Stimulated activated CD4-positive, alpha-beta T cell treated with anti-CD3 and anti-CD28 coated beads, Interleukin-2, amount 100 ng/mL, for 24 hours (primary cell): ENCODE measurements at places on chromosomes 5 and 9.

- DNase-seq: no peak
Measured at GRCh38 chr5:113047733-113048652, 71.4 kb downstream of the DCP2 start.

- DNase-seq: peak; percentile 90
Measured at GRCh38 chr5:180328296-180329137, 24.6 kb downstream of the GFPT2 start.

DNA sequence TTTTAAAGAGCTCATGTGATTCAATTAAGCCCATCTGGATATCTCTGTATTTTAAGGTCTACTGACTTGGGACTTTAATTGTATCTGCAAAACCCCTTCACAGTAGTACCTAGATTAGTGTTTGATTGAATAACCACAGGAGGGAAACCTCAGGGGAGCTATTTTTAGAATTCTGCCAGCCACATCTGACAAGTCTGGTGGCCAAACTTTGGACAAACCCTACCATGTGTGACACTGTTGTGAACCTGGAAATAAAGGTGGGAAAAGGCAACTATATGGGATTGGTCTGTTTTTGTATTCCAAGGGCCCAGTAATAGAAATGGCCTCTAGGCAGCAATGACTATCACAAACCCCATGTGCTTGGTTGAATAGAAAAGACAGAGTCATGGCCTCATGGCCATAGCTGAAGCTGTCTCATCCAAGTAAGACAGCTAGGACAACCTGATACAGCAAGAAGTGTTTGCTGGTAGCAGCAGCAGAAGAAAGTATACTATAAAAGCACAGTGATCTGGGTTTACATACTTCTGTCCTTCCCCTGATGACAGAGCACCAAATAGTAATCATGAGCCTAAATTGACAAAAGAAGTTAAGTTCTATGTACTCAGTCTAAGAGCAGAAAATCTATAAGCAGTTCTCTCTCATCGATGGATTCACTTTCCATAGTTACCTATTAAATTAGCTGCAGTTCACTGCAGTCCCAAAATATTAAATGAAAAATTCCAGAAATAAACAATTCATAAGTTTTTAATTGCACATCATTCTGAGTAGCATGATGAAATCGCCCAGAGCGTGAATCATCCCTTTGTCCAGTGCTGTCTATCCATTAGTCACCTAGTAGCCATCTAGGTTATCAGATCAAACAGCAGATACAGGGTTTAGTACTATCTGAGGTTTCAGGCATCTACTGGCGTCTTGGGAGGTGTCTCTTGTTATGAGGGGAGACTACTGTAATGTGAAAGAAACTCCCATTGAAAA is 189.8 kb downstream of the ARHGAP26 start:
- no peak for DNase-seq

- no peak for DNase-seq
Measured at GRCh38 chr9:121736934-121737462, 85.6 kb downstream of the DAB2IP start.

DNA sequence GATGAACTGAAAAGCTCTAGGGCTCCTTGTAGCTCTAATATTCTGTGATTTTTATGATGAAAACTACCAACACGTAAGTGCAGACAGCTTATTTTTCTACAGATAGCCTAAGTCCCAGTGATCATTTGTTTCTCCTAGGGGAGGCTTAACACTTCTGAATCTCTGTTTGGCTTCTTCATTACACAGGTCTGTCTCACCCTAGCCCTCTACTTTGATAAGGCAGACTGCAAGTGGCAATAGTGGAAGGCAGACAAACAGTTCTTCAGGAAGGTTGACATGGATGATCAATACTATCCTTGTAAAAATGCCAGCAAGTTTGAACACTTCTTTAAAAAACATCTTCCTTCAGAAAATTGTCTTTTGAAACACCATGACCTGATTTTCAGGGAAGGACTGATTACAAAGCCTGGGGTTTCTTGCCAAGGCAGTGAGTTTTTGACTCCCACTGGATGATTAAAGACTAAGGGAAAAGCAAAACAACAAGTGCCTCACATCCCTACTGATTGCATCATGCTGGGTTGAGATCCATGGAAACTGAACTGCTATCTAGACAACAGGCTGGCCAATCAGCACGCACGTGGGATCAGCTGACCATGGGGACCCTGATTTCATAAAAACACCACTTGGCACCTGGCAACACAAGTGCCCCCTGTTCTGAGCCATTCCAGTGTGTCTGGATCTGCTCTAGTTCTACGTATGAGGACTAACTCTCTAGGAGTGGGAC is 212.2 kb downstream of the SMARCA2 start:
- DNase-seq: no peak

- no peak for DNase-seq
Measured at GRCh38 chr9:18706648-18707047, 232.7 kb downstream of the ADAMTSL1 start.

- DNase-seq: no peak
Measured at GRCh38 chr5:63655043-63655442, 307.2 kb downstream of the HTR1A start.

DNA sequence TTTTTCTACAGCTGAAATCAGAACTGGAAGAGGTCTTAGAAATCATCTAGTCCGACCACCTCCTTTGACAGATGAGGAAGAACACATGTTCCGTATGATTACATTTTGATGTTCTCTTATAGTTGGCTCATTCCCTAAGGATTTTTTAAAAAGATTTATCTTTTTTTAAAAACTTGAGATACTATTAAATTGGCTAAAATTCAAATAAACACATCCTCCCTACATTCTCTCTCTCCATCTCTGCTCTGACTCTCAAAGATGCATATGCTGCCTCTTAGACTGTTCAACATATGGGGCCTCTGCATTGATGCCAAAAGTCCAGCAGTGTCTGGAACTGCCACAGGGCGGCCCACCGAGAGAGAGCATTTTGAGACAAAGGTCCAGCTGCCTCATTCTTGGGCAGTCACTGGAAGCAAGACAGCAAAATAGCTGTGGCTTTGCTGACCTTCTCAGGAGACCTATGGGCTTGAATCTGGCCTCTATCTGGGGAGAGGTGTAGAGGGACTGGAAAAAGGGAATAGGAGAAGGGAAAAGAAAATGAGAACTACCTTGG is 12.8 kb upstream of the TSSK1B start:
- no peak for DNase-seq

DNA sequence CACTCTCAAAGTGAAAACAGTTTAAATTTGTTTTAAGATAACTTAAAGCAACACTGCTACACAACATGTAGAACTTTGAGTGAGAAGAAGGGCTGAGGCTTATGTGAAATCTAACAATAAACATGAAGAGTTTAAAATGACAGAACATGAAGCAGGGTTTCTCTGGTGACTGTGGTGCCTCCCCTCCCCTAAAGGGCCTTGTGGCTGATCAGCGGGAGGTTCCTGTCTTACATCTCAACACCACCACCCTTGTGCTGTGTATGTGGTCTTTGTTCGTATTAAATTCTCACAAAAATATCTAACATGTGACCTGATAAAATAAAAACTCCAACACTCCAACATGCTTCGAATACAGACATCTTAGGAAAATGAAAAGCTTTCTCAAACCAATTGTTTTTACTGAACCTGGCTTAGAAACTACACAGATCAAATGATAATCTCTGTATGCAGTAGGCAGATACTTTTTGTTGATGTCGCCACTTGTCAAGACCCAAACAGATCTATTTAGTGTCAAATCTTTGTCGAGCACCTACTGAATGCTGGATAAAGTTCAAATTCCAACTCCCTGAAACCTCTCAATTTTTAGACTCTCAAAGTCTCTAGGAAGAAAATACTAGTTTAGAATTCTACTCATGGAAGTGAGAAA is 9.9 kb upstream of the IQGAP2 start:
- no peak for DNase-seq

DNA sequence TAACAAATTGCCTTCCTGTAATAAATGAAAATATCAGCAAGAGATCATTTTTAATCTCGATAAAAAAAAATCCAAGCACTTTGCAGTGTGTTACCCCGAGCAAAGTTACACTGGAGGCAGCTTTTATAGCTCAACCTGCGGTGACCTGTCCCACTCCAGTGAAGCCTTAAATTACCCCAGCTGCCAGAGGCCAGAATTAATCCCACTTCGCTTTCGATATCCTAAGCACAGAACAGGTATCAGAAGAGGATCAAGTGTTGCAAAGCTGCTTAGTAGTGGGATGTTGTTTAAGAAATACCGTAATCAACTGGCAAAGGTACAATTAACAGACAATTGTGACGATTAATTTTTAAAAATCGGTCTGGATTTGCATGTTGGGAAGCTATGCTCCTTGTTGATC is 314.0 kb downstream of the AGTPBP1 start:
- no peak for DNase-seq

DNA sequence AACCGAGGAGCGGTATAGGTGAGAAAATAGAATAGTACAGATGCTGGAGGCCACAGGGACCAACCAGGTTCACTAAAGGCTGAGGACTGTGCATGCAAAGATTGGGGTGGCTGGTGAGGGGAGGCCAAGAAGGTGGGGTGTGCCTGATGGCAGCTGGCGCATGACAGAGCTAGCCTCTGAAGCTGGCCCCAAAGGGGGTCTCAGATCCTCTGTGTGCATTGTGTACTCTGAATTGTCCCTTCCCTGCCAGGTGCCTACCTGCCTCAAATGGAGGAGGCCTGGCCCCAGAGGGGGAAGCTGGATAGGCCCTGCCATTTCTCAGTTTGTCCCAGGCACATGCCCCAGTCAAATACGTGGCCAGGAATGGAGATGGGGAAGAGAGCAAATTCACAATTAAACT is 63.1 kb downstream of the CRB2 start:
- DNase-seq: no peak

DNA sequence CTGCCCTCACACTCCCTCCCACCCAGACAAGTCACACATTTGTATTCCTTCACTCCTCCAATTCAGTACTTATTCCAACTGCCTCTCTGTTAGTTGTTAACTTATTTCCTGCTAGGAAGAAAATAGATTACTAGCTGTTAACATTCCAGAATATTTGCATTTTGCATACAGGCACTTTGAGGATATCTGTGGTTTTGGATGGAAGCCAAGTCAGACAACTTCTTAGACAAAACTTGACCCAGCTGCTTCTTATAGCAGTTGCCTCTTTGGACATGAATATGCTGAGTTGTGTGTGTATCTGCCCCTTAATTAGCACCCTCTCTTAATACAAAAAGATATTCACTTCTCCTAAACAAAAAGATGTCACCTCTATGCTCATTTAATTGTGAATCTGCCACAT is 1280.6 kb upstream of the ACO1 start:
- no peak for DNase-seq

DNA sequence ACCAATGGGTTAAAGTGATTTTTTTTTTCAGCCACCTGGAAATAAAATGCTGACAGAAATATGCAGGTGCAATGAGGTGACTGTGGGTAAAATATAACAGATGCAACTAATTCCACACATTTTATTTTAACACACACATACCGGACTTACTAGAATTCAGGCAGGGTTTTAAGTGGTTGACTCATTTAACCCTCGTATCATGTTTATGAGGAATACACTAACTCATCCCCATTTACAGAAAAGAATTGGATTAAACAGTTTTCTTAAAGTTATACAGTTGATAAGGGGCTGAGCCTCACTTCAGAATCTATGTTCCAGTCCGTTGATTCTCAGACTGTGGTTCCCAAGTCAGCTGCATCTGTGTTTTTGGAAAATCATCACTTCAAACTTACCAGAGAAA is 207.5 kb downstream of the CHSY3 start:
- no peak for DNase-seq

- no peak for DNase-seq
Measured at GRCh38 chr5:106648401-106648800, 1022.3 kb downstream of the EFNA5 start.

DNA sequence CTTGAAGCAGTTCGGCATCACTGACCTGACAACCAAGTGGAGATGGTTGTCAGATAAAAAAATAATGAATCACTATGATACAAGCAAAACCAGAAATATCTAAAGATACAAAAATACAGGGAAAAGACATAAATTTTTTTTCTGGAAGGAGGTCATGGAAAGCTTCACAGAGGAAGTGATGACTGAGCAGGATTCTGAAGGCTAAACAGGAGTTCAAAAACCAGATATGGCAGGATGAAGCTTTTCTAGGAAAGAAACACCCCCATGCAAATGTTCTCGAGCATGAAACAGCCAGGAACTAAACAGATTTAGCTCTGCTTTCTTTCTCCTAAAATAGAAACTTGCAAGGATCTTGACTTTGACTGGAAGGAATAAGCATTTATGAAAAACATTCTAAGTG is 60.7 kb upstream of the IFNE start:
- DNase-seq: no peak

GRCh38 chr9:135515083-135515951 is 5.9 kb upstream of the LCN1 start:
- DNase-seq: no peak

GRCh38 chr5:118723021-118723338 is 265.4 kb downstream of the DTWD2 start:
- no peak for DNase-seq

GRCh38 chr5:161058781-161059180 is 206.8 kb upstream of the ATP10B start:
- DNase-seq: no peak
